GM23338 (cell line): ENCODE measurements at places on chromosomes 12 and 14. TPM values are rescaled to one million over a fixed set of nuclear protein-coding genes. Genes with fewer than 3 reads are reported as not detected.
A peak's percentile ranks its signal among the peaks of the same experiment; 100 is the strongest.

DNA sequence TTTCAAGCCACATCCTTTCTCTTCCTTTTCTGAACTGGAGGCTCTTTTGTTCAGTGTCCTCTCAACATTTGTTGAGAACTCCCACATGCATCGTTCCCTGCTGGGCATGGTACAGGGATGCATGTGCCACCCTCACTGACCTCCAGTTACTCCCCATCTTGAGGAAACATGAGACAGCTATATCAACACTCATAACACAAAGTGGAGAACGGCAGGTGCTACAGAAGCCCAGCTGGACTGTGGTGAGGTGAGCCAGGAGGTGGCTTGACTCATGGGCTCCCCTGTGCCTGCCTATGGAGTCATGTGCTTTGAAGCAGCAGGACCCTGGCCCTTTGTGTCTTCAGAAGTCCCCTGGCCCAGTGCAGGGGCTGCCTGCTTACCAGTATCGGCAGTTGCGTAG lies 9.7 kb downstream of the MYH6 start:
- no peaks in the 10 kb centered on the region for H3K27me3 ChIP-seq
- no peak for DNase-seq
- H3K27ac ChIP-seq, result no peak overlapping the region
- H3K36me3 ChIP-seq, result no peaks in the 10 kb centered on the region

GRCh38 chr12:45257185-45257930 lies 41.5 kb downstream of the ANO6 start:
- H3K27me3 ChIP-seq, result no peaks in the 10 kb centered on the region
- no peak for DNase-seq
- H3K4me3 ChIP-seq, result no peak overlapping the region
- peaks cover 31% of the 10 kb centered on the region for H3K4me1 ChIP-seq
- H3K36me3 ChIP-seq, result no peaks in the 10 kb centered on the region

DNA sequence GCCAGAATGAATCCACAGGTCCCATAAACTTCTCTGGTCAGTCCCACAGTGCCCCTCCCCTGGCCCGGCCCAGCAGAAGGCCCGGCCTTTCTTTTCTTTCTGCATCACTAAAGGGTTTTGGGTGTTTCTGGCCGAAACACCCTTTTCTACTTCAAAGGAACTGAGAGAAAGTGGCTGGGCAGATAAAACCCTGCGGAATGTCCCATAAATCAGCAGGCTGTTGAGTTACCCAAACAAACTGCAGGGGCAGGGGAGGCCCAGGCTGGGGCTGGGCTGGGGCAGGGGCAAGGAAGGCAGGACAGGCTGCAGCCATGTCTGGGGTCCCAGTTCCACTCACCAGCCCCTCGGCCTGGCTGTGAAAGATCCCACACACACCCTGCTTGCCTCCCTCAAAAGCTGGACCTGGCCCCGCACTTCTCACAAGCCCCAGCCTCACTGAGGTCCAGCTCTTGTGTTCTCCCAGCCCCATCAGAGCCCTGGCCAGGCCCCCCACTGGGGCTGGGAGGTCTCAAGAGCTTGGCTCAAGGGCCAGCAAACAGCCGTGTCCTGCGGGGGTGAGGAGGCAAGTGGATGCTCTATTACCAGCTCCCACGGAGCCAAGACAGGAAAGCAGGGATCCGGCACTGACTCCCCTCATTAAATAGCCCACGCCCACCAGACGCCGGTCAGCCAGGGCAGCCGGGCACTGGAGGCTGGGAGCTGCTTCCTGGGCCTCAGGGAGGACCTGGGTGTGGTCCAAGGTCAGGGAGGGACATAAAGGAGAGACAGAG lies 41.9 kb downstream of the CCNK start:
- H3K4me1 ChIP-seq, result peaks cover 38% of the 10 kb centered on the region
- no peaks in the 10 kb centered on the region for H3K36me3 ChIP-seq
- H3K27me3 ChIP-seq, result no peaks in the 10 kb centered on the region
- no peak for DNase-seq
- peak overlapping the region; percentile 59 for H3K27ac ChIP-seq
- H3K4me3 ChIP-seq, result 0 out of 2 replicates have a peak overlapping the region, but pooled peaks have one; percentile 26

- no peak overlapping the region for H3K4me3 ChIP-seq
- no peaks in the 10 kb centered on the region for H3K27me3 ChIP-seq
- H3K4me1 ChIP-seq, result peaks cover 31% of the 10 kb centered on the region
- no peak overlapping the region for H3K27ac ChIP-seq
- no peak for DNase-seq
Measured at GRCh38 chr14:24379907-24380730, 12.1 kb downstream of the NFATC4 start.

DNA sequence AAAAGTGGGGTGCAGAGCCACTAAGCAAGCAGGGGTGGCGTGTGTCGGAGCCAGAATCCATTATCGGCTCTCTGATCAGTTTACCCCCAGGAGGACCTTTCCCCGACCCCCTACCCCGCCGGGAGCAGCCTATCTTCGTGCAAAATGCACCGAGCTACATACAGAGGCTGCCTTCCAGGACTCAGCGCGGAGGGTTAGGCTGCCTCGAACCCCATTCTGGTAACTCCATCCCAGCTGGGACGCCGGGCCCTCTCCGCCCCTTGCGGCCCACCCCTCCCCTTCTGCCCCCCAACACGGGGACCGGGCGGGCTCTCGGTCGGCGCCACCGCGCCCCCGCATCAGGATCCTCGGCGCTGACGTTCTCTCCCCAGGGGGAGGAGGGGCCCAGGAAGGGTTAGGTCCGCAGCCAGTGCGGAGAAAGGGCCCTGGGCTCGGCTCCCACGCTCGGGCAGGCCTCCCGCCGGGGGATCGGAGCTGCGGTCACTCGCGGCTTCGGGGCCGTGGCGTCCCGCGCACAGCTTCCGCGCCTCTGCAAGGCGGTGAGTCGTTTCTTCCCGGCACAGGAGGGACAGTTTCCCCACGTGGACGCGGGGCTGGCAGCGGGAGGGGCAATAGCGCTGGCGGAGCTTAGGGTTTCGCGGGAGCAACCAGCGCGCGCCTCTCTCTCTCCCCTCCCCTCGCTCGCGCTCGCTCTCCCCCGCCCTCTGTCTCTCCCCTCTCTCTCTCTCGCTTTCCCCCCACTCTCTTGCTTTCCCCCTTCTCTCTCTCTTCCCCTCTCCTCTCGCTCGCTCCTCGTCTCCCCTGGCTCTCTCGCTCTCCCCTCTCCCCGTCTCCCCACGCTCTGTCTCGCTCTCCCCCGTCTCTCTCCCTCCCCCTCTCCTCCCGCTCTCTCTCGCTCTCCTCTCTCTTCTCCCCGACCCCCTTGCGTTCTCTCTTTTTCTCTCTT lies 12.5 kb upstream of the MAP3K9 start:
- 0 out of 2 replicates have a peak overlapping the region, but pooled peaks have one; percentile 32 for H3K27ac ChIP-seq
- peaks cover 17% of the 10 kb centered on the region for H3K4me1 ChIP-seq
- H3K36me3 ChIP-seq, result no peaks in the 10 kb centered on the region
- peak; percentile 77 for DNase-seq

- peak; percentile 74 for DNase-seq
- H3K4me1 ChIP-seq, result peaks cover 67% of the 10 kb centered on the region
- H3K4me3 ChIP-seq, result no peak overlapping the region
- H3K27ac ChIP-seq, result peak overlapping the region; percentile 10; the same call in 1 of the 2 replicates
- H3K36me3 ChIP-seq, result no peaks in the 10 kb centered on the region
Measured at GRCh38 chr12:27276275-27276674, 32.2 kb downstream of the STK38L start.

- H3K4me1 ChIP-seq, result no peaks in the 10 kb centered on the region
- no peaks in the 10 kb centered on the region for H3K27me3 ChIP-seq
- no peak overlapping the region for H3K27ac ChIP-seq
- no peaks in the 10 kb centered on the region for H3K36me3 ChIP-seq
- no peak overlapping the region for H3K4me3 ChIP-seq
- DNase-seq, result no peak
Measured at GRCh38 chr12:39074063-39074462, 168.7 kb upstream of the CPNE8 start.

ESPL1 gene
- total RNA-seq, result 39.6 and 56.5 TPM in 2 replicates

BCAT1 gene
- 176 and 181 TPM in 2 replicates for total RNA-seq
